ENCODE measurements at places on chromosomes 13 and 19. TPM values are rescaled to one million over a fixed set of nuclear protein-coding genes. Genes with fewer than 3 reads are reported as not detected.

The PRR19 gene
- 2.8 TPM for total RNA-seq

The NLRP9 gene
- total RNA-seq: not detected

The SIAH3 gene
- total RNA-seq: not detected

The LILRA1 gene
- not detected for total RNA-seq

The KLK11 gene
- not detected for total RNA-seq

The TMC4 gene
- total RNA-seq: not detected

The LHB gene
- not detected for total RNA-seq

The ATP1A3 gene
- 0.03 TPM for total RNA-seq

The NUMBL gene
- total RNA-seq: 16.4 TPM

The ZNF560 gene
- total RNA-seq: 0.47 TPM

The ZNF264 gene
- 32.3 TPM for total RNA-seq

The FBXO17 gene
- total RNA-seq: 28.6 TPM

The IGSF23 gene
- total RNA-seq: not detected

The DAND5 gene
- 0.31 TPM for total RNA-seq

The ZNF28 gene
- total RNA-seq: 4.0 TPM

The FGF9 gene
- 0.47 TPM for total RNA-seq

The PRR22 gene
- 5.9 TPM for total RNA-seq

The ZNF580 gene
- 16.5 TPM for total RNA-seq

The SPTBN4 gene
- not detected for total RNA-seq

The GPR12 gene
- not detected for total RNA-seq

The ZNF296 gene
- total RNA-seq: not detected

The PCDH20 gene
- 1.0 TPM for total RNA-seq

The CLEC4M gene
- total RNA-seq: not detected

The CCDC194 gene
- not detected for total RNA-seq

The NALCN gene
- total RNA-seq: 3.3 TPM

The ZNF880 gene
- total RNA-seq: not detected

The CAPS gene
- 0.73 TPM for total RNA-seq

The ATP8B3 gene
- 6.1 TPM for total RNA-seq

The EPS8L1 gene
- 7.8 TPM for total RNA-seq

The ICAM5 gene
- total RNA-seq: 0.31 TPM

The CEACAM7 gene
- total RNA-seq: not detected

The ZNF749 gene
- total RNA-seq: 16.0 TPM

The ERICH4 gene
- not detected for total RNA-seq

The RFPL4A gene
- total RNA-seq: 0.13 TPM

The TDRD12 gene
- not detected for total RNA-seq
